ENCODE measurements at places on chromosomes 16 and 17.
A peak's percentile ranks its signal among the peaks of the same experiment; 100 is the strongest.

DNA sequence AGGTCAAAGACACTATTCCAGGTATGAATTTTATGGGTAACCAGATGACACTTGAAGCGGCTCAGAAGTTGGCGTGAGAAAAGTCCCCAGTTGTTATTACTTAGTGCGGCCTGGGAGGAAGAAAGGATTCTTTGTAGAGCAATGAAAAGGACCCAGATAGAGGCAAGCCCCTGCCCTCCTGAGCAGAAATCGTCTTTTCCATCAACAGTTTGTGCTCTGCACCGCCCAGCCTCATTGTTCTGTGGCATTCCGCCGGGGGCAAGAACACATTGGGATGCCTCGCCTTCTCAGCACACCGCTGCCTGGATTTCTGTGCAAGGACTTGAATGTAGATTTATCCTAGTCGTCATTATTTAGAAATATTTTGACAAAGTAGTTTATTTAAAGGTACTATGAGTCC lies 32.7 kb upstream of the CRHR1 start:
- no peak for DNase-seq

GRCh38 chr17:43760254-43760852 lies 1.8 kb upstream of the SOST start:
- peak; percentile 78 for DNase-seq

DNA sequence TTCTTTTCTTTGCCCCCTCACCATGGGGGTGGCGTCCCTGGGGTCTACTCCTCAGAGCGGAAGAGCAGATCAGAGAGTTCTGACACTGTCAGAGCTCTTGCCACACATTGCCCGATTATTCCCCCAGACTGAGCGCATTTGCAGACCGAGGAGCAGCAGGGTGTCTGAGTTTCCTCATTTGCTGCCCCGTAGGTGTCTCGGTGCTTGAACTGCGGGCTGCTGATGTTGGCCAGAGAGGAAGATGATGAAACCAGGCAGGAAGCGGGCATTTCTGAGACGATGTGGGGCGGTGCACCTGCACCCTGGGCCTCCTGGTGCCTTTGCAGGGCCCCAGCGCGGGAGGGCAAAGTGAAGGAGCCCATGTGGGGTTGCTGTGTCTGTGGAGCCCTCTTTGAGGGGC lies 55.2 kb downstream of the ARSG start:
- DNase-seq: no peak

- DNase-seq: no peak
Measured at GRCh38 chr17:37558299-37558698, 50.9 kb downstream of the SYNRG start.

- DNase-seq: no peak
Measured at GRCh38 chr17:76082326-76083251, 3.6 kb downstream of the ZACN start.

GRCh38 chr17:41863074-41863848 lies 2.0 kb downstream of the KLHL11 start:
- no peak for DNase-seq

DNA sequence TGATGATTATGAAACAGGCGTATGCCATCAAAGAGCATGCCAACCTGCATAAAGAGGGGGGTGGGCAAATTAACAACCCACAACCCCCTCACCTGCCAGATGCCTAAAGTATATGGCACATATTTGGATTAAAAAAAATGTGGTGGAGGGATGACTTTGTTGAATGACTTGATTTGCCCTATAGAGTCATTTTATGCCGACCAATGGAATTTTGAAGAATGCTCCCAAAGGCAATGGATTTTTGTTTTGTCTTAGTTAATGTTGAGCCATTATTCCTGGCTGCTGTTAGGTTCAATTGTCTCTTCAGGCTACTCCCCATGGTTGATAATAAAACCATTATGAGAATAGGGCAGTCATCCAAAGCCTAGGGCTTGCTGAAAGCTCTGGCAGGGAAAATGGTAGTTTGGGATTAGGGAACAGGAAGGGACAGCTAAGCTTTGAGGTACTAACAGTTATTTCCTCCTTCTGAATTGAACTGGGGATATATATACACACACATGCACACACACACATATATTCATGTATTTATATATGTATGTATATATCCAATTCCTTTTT lies 5.8 kb upstream of the CHCT1 start:
- no peak for DNase-seq

- no peak for DNase-seq
Measured at GRCh38 chr16:14569213-14569612, 60.8 kb downstream of the PARN start.

Measured in SHP77 (cell line).